ENCODE measurements at places on chromosomes 5 and 9.

DNA sequence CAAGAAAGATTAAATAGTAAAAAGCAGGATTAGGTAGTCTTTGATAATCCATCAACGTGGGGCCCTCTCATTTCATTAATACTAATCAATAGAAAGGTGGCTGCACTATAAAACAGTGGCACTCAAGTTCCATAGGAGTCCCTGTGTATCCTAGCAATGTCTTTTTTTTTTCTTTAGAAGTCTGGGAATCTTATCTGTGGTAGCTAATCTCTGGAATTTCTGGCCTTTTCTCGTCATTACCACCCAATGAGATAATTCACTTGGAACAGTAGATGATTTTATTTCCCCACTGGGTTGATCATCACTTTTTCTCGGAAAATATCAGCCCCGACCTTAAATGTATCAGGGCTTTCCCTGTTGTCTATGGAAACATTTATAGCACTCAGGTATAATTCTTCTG lies 86.8 kb upstream of the CDH6 start:
- no peak for DNase-seq

DNA sequence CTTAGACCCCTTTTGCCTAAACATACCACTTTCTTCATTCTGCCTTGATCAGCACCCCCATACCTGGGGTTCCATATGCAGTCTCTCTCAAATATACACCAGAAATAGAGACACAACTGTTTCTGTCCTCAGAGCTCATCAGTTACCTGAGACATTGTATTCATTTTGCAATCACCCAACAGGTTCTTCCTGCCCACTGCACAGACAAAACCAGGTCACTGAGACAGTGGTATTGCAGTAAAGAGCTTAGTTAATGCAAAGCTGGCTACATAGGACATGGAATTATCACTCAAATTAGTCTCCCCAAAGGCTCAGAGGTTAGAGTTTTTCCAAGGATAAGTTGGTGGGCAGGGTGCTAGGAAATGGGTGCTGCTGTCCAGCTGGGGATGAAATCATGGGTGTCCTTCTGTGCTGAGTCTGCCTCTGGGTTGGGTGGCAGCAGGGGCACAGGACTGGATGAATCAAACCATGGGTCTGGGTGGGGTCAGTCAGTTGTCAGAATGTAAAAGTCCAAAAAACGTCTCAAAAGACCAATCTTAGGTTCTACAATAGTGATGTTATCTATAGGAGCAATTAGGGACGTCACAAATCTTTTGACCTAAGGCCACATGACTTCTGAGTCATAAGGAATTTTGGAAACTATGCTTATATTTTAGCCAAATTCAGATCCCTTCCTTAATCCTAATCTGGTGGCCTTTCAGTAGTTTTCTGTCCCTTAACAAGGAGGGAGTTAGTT lies 41.0 kb downstream of the KCNV2 start:
- no peak for DNase-seq

GRCh38 chr9:126925876-126926275 lies 11.3 kb downstream of the RALGPS1 start:
- no peak for DNase-seq

GRCh38 chr5:59296317-59297264 lies 596.9 kb downstream of the PDE4D start:
- peak; percentile 83 for DNase-seq

DNA sequence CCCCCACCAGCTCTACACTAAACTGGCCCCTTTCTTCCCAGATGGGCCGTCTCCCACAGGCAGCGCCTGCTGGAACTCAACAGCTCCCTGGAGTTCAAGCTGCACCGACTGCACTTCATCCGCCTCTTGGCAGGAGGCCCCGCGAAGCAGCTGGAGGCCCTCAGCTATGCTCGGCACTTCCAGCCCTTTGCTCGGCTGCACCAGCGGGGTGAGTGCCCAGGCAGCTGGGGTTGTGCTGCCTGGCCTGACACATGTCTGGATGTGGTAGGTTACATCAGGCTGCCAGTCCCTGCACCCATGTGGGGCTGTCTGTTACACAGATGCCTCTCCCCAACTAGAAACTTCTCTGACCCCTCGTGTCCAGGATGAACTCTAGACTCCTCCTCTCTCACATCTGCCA lies 9.8 kb downstream of the NHP2 start:
- no peak for DNase-seq

- DNase-seq = no peak
Measured at GRCh38 chr5:100755435-100755834, 147.6 kb downstream of the ST8SIA4 start.

- no peak for DNase-seq
Measured at GRCh38 chr9:134347996-134348395, 21.7 kb downstream of the RXRA start.

DNA sequence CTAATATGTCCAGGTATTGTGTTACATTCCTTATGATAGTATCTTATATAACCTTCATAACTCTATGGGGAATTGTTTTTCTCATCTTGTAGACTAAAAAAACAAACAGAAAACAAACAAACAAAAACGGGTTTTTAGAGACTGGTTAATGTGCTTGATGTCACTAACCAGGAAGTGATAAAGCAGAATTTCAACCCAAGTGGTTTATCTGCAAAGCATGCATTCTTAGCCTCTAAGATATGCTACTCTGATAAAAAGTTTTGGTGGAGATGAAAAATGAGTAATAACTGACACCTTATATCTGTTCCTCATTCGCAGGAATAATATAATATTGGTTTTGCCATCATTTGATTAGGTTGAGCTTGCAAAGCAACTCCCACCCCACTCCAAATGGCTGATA lies 53.4 kb downstream of the PUM3 start:
- no peak for DNase-seq

DNA sequence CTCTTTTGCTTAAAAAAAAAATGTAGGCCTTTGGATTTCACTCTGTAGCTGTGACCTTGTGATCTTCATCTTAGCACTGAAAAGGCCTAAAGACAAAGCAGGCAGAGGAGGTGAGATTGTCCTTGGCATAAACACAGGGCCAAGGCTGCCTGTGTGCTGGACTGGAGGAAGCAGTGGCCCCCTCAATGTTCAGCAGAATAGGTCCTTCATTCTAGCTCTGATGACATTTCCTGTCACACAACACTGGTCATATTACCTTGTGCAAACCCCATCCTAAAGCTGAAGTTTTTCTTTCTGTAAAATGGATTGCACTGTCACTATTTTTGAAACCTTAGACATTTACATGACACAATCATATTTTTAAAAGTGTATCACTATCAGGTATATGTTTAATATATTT lies 147.4 kb downstream of the INSYN2B start:
- DNase-seq = no peak

GRCh38 chr5:16673241-16674201 lies 56.7 kb upstream of the RETREG1 start:
- no peak for DNase-seq

- no peak for DNase-seq
Measured at GRCh38 chr9:117480729-117481128, 65.9 kb upstream of the ASTN2 start.

DNA sequence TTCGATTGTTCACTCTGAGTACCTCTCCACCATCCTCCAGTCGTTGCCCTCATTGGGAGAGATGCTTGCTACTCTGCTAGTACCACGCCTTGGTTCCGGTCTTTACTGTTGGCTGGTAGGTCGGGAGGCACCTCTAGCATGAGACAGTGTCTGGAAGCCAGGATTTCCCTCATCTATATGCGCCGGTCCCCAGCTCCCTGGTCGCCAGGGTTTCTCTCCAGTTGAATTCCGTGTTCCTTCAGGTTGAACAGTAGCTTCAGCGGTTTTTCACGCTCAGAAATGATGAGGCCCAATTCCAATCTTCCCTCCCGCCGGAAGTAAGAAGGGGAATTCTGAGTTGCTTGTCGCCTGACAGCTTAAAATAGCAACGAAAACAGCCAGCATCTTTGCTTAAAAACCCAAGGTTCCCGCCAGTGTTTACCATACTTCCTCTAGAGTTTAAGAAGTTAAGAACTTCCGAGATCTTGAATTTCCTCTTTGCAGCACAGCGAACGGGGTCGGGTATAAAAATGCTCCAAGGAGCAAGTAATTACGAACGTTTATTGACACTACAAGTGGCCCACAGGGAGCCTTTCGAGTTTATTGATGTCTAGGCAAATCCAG lies 1.3 kb upstream of the ST8SIA4 start:
- DNase-seq = no peak

- DNase-seq = peak; percentile 46
Measured at GRCh38 chr9:124011460-124012301, at the start of gene LHX2. Gene LHX2 (plus strand): TSS chr9:124011768. CDS start chr9:124012349, 581 bp downstream.

DNA sequence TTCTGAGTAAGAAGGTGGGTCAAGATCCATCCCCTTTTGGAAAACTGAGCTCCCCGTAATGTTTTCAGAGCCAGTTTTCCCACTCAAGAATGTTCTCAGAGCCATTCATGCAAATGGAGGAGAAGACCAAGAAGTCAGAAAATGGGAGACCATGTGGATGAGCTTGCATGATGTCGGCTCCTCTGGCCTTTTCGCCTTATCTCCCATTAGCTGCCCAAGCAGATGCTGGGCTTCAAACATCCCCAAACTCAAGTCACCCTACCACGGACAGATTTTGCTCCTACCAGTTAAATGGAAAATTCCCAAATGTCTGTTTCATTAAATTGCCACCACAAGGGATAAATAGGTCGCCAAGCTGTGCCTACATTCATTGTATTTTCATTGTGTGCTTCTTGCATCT lies 161.4 kb downstream of the ICE1 start:
- no peak for DNase-seq

DNA sequence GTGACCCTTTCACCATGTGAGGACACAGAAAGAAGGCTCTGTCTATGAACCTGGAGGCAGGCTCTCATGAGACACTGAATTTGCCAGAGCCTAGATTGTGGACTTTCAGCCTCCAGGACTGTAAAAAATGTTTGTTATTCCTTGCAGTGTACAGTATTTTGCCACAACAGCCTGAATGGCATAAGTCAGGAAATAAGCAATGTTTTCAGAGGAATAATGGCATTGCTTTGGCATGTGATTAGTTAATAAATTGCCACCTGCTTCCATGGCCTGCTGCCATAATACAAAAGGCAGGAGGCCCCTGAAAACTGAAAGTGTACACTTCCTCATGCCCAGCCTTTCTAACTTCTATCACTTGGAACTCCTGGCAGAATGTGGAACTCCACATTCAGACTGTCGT lies 408.1 kb downstream of the GADD45G start:
- no peak for DNase-seq

- DNase-seq = no peak
Measured at GRCh38 chr9:6671416-6671815, 25.9 kb upstream of the GLDC start.

GRCh38 chr9:94772639-94773303 lies 46.3 kb downstream of the AOPEP start:
- no peak for DNase-seq

DNA sequence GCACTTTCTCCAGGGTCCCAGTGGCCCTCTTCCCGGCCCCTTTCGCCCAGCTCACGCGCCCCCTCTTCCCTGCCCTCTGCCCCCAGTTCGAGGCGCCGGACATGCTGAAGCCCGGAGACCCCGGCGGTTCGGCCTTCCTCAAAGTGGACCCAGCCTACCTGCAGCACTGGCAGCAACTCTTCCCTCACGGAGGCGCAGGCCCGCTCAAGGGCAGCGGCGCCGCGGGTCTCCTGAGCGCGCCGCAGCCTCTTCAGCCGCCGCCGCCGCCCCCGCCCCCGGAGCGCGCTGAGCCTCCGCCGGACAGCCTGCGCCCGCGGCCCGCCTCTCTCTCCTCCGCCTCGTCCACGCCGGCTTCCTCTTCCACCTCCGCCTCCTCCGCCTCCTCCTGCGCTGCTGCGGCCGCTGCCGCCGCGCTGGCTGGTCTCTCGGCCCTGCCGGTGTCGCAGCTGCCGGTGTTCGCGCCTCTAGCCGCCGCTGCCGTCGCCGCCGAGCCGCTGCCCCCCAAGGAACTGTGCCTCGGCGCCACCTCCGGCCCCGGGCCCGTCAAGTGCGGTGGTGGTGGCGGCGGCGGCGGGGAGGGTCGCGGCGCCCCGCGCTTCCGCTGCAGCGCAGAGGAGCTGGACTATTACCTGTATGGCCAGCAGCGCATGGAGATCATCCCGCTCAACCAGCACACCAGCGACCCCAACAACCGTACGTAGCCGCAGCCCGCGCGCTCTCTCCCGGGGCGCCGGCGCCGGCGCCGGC lies 1.0 kb downstream of the PRDM6 start:
- peak; percentile 13 for DNase-seq

DNA sequence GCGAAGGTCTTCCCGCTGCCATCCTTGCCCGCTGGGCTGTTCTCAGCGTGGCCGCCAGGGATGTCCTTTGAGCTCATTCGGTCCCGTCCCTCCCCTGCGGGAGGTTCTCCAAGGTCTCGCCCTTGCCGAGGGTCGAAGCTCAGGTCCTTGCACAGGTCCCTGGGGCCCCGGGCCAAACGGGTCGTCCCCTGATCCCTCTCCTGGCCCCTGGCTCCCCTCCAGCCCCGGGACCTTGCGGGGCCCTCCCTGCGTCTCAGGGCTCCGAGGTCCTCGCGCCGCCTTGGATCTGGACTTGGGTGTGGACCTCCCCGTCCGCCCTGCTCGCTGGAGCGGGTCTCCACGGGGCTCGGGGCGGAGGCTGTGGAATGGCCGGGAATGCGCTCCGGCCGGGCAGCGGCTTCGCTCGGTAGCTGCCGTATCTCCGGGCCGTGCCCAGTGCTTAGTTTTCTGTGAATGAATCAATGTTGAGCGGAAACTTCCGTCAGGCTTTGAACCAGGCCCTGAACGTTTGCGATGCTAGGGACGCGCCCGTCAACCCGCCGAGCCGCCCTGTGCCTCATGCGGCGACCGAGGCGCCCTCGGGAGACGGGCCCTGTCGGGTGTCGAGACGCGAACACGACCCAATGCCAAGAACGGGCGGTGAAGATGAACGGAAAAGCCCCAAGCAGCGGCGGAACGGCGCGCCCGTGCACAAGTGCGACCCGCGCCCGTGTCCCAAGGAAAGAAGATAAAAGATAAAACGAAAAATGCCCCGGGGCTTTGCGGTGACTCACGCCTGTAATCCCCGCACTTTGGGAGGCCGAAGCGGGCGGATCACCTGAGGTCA lies 780 bp downstream of the RNU6ATAC start:
- DNase-seq = peak; percentile 62

DNA sequence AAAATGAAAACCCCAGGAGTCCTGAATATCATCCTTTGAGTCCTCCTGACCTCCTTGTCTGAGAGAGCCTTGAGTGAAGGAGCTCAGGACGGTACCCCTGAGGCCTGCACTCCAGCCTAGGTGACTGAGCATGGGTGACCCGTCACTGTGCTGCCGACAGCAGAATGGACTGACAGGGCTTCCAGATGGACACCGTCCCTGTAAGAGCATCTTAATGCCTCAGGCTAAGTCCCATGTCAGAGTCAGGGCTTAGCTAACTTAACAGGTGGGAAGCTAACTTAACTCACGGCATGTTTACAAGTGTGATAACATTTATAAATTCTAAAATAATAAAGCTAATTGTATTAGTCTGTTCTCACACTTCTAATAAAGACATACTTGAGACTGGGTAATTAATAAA lies 68.3 kb downstream of the IL6ST start:
- no peak for DNase-seq

GRCh38 chr5:172508471-172509404 lies 54.4 kb upstream of the SH3PXD2B start:
- DNase-seq = no peak
